ENCODE measurements at places on chromosomes 13 and 19.

GRCh38 chr13:93086329-93086728 is 140.3 kb upstream of the GPC6 start:
- DNase-seq = no peak

GRCh38 chr19:40549007-40549708 is 27.5 kb upstream of the SHKBP1 start:
- DNase-seq = peak; percentile 69

DNA sequence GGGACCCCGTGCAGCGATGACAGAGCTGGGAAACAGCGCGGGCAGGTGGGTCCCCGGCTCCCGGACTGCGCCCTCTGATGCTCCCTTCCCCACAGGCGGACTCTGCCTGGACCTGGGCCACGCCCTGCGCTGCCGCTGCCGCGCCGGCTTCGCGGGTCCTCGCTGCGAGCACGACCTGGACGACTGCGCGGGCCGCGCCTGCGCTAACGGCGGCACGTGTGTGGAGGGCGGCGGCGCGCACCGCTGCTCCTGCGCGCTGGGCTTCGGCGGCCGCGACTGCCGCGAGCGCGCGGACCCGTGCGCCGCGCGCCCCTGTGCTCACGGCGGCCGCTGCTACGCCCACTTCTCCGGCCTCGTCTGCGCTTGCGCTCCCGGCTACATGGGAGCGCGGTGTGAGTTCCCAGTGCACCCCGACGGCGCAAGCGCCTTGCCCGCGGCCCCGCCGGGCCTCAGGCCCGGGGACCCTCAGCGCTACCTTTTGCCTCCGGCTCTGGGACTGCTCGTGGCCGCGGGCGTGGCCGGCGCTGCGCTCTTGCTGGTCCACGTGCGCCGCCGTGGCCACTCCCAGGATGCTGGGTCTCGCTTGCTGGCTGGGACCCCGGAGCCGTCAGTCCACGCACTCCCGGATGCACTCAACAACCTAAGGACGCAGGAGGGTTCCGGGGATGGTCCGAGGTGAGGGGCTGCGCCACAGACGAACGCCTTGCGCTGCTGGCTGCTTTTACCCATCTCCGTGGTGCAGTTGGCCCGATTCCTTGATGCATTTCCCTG is 7.8 kb upstream of the SELENOV start:
- peak; percentile 56 for DNase-seq

DNA sequence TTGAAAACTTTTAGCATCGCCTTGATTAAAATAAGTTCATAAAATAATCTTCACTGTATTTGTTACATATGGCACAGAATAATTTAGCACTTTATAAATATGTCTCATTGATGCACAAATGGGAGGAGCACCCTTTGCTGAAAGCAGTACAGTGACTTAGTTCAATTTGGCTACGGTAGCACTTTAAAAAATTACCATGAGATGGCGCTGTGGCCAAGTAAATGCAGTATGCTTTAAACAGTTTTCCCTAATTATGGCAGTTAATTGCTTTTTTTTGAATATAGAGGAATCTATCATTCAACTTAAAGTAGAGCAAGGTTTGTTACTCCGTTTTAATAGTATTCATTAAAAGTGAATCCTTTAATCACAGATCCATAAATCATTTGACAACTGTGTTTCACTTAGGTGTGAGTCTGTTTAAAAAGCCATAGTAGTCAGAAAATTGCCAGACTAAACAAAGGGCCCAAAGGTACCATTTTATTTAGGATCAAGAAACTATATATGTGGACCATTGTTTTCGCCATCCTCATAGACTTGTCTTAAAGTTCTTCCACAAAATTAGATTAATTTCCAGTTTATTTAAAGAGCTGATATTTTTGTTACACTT is 34.7 kb upstream of the ESD start:
- no peak for DNase-seq

DNA sequence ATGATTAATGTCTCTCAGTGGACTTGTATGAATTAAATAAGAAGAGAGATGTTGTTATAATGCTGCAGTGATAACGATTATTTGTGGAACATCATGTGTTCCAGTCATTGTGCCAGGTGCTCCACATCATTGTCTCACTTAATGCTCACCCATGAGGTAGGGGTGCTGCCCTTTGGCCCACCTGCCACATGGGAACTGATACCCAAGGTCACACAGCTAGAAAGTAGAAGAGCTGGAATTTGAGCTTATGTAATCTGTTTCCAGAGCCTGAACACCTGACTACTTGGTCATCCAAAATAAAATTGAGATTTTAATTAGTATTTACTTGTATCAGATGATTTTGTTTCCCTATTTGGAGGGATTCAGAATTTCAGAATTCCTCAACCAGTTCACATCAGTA is 36.0 kb upstream of the GPI start:
- DNase-seq = no peak

DNA sequence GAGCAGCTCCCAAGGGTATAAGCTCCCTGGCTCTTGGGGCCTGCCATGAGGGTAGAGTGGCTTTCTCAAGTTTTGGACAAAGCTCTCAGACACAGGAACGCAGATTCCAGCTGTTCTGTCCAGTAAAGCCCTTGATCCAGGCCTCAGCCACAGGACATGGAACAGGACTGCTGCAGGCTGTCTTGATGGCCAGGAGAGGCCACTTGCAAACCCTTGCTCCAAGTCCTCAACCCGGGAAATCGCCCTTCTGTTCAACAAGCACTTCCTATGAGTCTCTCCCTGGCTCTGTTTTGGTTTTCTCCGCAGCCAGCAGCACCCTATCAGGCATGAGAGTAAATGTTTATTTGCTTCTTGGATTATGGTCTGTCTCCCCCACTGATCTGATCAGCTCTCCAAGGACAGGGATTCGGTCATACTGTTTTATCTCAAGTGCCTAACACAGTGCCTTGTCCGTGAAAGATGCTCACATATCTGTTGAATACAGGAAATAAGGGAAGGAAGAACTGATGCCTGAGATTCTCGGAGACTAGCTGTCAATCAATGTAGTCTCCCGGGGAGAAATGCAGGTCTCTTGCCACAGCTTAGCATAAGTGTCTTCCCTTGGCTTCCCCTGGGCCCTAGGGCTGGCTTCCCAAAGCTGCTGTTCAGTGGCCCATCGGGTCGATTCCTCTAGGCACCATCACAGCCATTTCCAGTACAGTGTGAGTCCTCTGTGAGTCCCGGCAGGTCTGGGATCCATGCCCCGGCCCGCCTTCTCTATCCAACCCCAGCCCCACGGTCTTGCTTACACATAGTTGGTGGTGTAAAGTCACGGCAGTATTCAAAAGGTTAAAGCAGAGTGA is 90.8 kb downstream of the TSHZ3 start:
- no peak for DNase-seq

GRCh38 chr19:4139614-4140236 is 13.7 kb upstream of the CREB3L3 start:
- DNase-seq = peak; percentile 82

- DNase-seq = no peak
Measured at GRCh38 chr19:14106840-14107239, 10.7 kb downstream of the PRKACA start.
